Cardiac septum (tissue), 1 donor: ENCODE measurements at places on chromosomes 5 and 9. TPM values are rescaled to one million over a fixed set of nuclear protein-coding genes. Genes with fewer than 3 reads are reported as not detected.

RASGRF2 gene
- 8.2 TPM for total RNA-seq

LARP1 gene
- total RNA-seq: 160 TPM

RAB3C gene
- total RNA-seq: 0.59 TPM

MYOZ3 gene
- 10.0 TPM for total RNA-seq

F2RL1 gene
- 3.7 TPM for total RNA-seq

PHF24 gene
- total RNA-seq: 0.57 TPM

SMIM33 gene
- total RNA-seq: not detected

LRRC70 gene
- total RNA-seq: 2.2 TPM

CDX1 gene
- 0.16 TPM for total RNA-seq

MED27 gene
- total RNA-seq: 19.2 TPM

DEPDC1B gene
- total RNA-seq: not detected

NR5A1 gene
- not detected for total RNA-seq

FST gene
- total RNA-seq: 1.9 TPM

PTTG1 gene
- total RNA-seq: 1.0 TPM

AP3B1 gene
- 23.2 TPM for total RNA-seq

CSNK1A1 gene
- 206 TPM for total RNA-seq

GABRB2 gene
- 0.22 TPM for total RNA-seq

PLCXD3 gene
- total RNA-seq: 63.8 TPM

SPINK5 gene
- 0.16 TPM for total RNA-seq

RNF183 gene
- not detected for total RNA-seq

ABCA2 gene
- total RNA-seq: 41.5 TPM

CATSPER3 gene
- total RNA-seq: 0.54 TPM

ARL10 gene
- 11.4 TPM for total RNA-seq

ZBED3 gene
- total RNA-seq: 6.4 TPM

LPAR1 gene
- 10.6 TPM for total RNA-seq

PPP1R26 gene
- total RNA-seq: 26.3 TPM

PCDHA4 gene
- 0.05 TPM for total RNA-seq

SLCO4C1 gene
- total RNA-seq: 0.19 TPM

TNC gene
- 26.4 TPM for total RNA-seq

PCDH12 gene
- 4.9 TPM for total RNA-seq

GDA gene
- total RNA-seq: not detected

ATP10B gene
- not detected for total RNA-seq

SARDH gene
- total RNA-seq: 1.3 TPM

CHMP5 gene
- total RNA-seq: 53.8 TPM

MEIKIN gene
- total RNA-seq: not detected
